Liver (tissue), 10 donors: ENCODE measurements at places on chromosomes 7 and 10.

DNA sequence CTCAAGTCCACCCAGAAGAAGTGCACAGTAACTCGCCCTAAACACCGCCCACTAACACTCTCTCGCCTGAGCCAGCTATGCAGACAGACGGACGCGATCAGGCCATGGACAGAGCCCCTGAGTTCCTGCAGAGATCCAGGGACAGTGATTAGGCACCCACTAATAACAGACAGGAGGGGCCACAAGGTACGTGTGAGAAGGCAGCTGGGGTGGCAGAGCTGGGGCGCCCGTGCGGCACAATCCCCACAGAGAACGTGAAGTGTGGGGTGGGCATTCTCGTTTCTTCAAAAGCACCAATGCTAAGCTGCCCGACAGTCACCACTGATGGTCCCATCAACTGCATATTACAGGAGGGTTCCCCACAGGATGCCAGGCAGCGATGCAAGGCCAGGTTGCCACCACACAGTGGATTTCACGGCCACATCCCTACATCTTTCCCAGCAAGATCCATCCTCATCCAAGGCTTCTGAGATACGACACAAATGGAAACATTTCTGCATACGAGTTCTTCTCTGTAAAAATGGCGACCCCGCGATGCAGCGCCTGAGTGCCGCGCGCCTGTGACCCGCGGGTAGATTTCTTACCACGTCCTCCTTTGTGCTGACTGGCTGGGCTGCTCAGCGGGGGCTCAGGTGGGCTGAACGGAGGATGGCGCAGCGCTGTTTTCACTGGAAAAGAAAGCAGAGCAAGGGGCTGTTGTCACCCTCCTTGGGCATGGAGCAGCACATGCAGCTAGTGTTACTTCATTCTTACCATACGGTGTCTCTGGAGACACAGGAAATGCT lies 237.5 kb downstream of the TNS3 start:
- no peak for DNase-seq

- DNase-seq: no peak
Measured at GRCh38 chr10:58992830-58993460, 183.5 kb upstream of the PHYHIPL start.

GRCh38 chr10:34815185-34816084 lies at the start of gene PARD3:
PARD3 (minus strand) TSS chr10:34815296; CDS start chr10:34814995, 301 bp downstream.
- peak; percentile 68 for DNase-seq

GRCh38 chr10:58104351-58104751 lies 163.3 kb downstream of the IPMK start:
- no peak for DNase-seq

GRCh38 chr7:139893461-139893860 lies 64.4 kb downstream of the TBXAS1 start:
- no peak for DNase-seq

- no peak for DNase-seq
Measured at GRCh38 chr7:15855525-15856109, 169.1 kb upstream of the MEOX2 start.

DNA sequence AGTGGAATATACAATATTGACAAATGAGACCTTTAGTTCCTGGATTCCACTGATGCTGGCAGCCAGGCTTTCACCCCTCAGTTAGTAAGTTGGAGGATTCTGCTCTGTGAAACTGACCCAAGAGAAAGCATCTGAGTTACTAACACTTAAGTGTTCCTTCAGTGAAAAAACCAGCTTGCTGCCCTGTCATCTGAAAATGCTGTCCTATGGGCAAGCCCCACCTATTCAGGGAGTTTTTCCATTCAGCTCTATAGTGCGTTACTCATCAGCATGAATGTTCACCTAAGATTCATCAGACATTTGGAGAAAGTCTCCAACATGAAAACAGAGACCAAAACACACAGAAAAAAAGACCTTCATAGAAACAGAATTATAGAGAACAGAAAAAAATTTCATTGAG lies 37.9 kb downstream of the PRPF18 start:
- no peak for DNase-seq

DNA sequence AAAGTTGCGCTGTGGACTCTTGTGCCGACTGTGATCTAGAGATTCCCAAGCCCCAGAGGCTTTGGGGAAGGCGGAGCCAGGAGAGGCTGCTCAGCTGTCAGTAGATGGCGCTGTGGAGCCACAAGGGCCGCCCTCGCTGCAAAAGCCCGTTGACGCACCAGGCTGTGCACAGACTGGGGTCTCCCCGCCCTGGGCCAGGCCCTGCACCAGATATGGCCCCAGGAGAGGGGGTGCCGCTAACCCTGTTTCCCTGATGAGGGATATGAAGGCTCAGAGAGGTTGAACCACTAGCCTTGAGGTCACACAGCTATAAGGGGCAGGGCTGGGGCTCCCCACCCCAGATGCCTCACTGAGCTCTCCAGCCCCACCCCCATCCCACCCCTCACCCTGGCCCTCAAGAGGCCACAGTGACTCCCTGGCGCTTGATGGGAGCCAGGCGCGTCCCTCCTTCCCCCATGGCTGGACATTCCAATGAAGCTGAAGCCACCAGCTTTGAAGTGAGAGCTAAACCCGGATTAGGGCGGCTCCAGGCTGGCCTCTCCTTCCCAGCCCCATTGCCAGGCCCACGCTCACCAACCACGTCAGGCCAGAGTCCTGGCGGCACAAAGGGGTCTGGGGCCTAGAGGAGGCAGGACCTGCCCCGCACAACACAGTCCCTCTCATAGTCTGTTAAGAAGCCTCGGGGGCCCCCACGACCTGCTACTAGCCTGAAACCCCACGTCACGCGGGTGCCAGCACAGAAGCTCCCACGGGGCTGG lies 26.4 kb downstream of the MYL10 start:
- peak; percentile 77 for DNase-seq

DNA sequence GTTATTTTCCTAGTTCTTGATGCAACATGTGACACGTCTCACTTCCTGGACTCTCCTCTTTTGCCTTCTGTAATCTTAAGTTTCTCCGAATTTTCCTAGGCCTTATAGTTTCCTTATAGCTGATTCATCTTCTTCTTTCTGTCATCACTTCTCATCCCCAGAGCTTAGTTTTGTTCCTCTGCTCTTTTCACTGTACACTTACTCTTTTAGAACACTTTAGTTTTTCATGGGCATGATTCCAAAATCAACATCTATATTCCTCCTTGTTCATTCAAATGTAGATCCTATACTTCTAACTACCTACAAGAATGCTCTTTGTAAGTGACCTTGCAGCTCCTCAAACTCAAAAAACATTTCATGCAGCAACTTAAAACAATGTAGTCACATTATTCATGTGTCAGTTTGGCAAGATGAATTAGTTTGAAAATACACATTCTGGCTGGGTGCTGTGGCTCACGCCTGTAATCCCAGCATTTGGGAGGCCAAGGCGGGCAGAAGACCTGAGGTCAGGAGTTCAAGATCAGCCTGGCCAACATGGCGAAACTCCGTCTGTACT lies 13.1 kb upstream of the SLC26A3 start:
- no peak for DNase-seq

DNA sequence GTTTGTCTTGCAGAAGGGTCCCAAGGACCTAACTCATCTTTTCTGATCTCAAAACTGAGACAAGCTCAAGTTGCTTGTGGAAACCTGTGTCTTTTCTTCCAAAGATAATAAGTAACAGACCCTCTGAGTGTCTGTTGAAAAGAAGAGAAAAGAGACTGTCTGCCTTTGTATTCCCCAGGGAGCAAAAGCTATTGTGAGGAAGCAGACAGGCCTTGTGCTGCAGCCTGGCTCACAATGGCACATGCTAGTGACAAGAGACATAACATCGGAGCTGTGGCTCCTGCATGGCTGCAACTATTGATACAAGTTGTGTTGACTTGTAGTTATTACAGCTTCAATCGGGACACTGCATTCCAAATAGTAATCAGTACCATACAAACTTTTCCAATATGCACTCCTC lies 202.9 kb downstream of the DKK1 start:
- DNase-seq: no peak

DNA sequence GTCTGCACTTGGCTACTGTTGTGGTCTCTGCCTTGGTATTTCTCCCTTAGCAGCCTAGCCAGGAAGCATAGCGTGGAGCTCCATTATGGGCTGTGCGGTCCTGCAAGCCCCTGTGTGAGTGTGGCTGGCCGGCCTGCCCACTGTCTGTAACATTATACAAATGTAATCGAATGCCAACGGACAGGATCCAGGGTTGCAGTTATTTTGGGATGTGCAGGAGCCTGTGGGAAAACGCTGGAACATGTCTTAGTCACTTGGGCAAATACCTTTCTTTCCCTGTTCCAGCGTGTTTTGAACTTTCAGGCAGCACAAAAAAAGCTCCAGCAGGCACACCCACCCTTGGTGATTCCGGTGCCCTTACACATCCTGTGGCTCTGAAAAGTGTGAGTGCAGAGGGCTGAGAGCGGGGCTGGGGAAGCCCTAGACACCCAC lies 29.5 kb downstream of the BAG3 start:
- no peak for DNase-seq

DNA sequence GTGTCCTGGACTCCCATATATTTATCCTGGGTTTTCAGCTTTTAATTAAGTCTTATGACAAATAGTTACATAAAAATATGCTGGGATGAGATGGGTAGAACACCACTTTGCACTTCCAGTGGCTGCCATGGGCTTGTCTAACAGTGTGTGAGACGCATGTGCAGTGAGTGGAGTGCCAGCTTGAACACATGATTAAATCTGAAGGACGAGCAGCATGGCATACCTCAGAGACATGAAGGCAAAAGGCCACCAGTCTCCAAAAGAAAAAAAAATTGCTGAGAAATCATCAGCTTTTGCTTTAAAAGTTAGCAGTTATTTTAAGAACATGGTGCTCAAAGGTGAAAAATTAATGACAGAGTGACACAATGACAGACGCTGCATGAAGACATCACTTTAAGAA lies 139.0 kb upstream of the ADCY1 start:
- no peak for DNase-seq

- no peak for DNase-seq
Measured at GRCh38 chr7:69577221-69577620, 21.1 kb upstream of the AUTS2 start.

DNA sequence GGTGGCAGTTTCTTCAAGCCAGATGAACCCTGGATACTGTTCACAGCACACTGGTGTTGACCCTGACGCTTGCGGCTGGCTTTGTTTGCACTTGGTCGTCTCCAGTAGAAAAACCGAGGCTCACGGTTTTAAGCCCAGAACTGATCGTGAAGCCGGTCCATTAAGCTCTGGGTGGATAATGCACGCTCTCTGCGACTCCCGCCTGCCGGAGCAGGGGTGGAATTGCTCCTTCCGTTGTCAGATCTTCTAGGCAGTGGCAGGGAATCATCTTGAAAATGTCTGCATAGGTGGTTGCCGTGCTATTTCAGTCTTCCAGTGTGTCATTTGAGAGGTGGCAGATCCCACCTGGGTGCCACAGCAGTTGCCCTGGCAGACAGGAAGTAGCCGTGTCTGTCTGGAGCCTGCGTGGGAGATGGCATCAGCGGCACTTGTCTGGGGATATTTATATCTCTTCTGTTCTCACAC lies 35.9 kb upstream of the AP5Z1 start:
- DNase-seq: no peak

- peak; percentile 82 for DNase-seq
Measured at GRCh38 chr10:72337039-72337629, 17.6 kb downstream of the DNAJB12 start.

- no peak for DNase-seq
Measured at GRCh38 chr7:147584771-147585193, 1005.8 kb upstream of the C7orf33 start.

DNA sequence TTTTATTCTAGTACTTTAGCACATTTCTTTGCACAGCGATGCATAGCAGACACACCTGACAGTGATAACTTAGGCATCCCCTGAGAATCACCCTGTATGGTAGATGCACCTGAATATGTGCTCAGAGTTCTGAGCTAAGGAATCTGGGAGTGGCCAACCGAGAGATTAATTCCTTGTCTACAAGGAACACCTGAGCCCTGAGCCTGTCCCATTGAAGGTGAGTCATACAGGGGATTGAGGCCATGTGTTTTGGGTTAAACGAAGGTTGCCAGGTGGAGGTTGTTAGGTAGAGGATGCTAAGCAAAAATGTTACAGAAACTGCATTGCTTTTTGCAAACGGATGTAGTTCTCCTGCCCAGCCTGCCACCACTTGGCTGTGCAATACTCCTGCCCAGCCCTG lies 128.9 kb downstream of the AMPH start:
- DNase-seq: no peak

DNA sequence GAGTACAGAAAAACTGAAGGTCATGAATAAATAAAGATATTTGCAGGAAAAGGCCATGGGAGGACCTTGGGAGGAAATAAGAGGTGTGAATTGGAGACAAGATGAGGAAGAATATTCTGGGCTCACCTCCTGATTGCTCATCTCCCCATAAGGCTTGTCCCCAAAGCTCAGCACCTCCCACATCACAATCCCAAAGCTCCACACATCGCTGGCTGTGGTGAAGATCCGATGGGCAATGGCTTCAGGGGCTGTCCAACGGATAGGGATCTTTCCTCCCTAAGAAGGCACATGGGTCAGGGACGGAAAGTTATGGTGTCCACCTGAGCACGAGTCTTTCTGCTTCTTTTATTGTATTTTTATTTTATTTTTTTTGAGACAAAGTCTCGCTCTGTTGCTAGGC lies 12.9 kb downstream of the ZYX start:
- no peak for DNase-seq

GRCh38 chr10:77987671-77988255 lies 41.6 kb downstream of the POLR3A start:
- DNase-seq: no peak

DNA sequence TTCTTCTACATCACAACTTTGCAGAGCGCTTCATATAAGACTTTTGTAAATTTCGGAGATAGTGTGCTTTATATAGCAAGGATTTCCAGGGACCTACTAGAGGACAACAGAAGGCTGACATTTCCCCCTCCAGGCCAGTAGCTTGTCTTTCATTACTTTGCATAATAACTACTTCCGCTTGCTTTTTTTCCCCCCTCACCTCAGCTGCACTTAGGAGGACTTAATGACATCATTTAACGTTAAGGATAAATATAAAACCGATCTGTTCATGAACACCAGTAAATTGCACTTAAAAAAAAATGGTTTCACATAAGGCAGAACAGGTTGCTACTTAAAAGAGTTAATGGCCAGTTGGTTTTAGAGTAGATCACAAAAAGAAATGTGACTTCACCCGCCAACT lies 172.3 kb downstream of the AUTS2 start:
- no peak for DNase-seq

- DNase-seq: no peak
Measured at GRCh38 chr7:20038676-20039075, 178.5 kb downstream of the MACC1 start.

GRCh38 chr10:4431114-4431863 lies 394.7 kb upstream of the AKR1E2 start:
- no peak for DNase-seq
